T-helper 17 cell (primary cell): ENCODE measurements at places on chromosomes 3 and 15.

GRCh38 chr3:4409971-4410573 is 57.0 kb downstream of the SUMF1 start:
- H3K36me3 ChIP-seq, result peaks cover 11% of the 10 kb centered on the region
- DNase-seq, result no peak
- H3K27ac ChIP-seq, result peak overlapping the region; percentile 56
- peaks cover 25% of the 10 kb centered on the region for H3K4me1 ChIP-seq
- peak overlapping the region; percentile 50 for H3K4me3 ChIP-seq

DNA sequence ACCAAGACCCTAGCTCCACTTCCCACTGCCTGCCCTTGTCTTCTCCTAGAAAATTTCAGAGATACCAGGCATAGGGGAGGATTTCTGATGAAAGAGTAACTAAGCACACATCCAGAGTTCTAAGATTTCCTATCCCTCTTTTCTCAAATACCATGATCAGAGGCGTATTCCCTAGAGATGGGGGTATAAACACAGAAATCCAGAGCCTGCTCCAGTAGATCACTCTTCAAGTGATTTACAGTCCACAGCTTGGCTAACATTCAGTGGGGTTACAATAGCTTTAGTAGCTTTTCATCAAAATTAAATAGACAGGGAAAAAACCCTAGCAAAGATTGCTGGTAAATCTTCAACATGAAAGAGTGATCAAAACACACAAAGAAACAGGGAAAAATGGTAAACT is 800.7 kb upstream of the GRM7 start:
- H3K27me3 ChIP-seq, result no peaks in the 10 kb centered on the region
- DNase-seq, result no peak
- H3K4me1 ChIP-seq, result no peaks in the 10 kb centered on the region
- H3K4me3 ChIP-seq, result no peak overlapping the region
- no peaks in the 10 kb centered on the region for H3K36me3 ChIP-seq

GRCh38 chr3:120170223-120170622 is 76.0 kb upstream of the GSK3B start:
- no peak overlapping the region for H3K27ac ChIP-seq
- peaks cover 5% of the 10 kb centered on the region for H3K27me3 ChIP-seq

- DNase-seq, result no peak
- peaks cover 2% of the 10 kb centered on the region for H3K4me1 ChIP-seq
- no peak overlapping the region for H3K4me3 ChIP-seq
- no peak overlapping the region for H3K27ac ChIP-seq
Measured at GRCh38 chr3:115251509-115251908, 104.4 kb upstream of the ZBTB20 start.

GRCh38 chr3:161559177-161559998 is 62.8 kb downstream of the OTOL1 start:
- no peaks in the 10 kb centered on the region for H3K36me3 ChIP-seq
- H3K4me1 ChIP-seq, result no peaks in the 10 kb centered on the region
- no peak overlapping the region for H3K27ac ChIP-seq
- no peak overlapping the region for H3K4me3 ChIP-seq

GRCh38 chr3:142705198-142705597 is 18.6 kb upstream of the TRPC1 start:
- no peaks in the 10 kb centered on the region for H3K36me3 ChIP-seq
- H3K27ac ChIP-seq, result no peak overlapping the region
- peaks cover 8% of the 10 kb centered on the region for H3K4me1 ChIP-seq
- H3K4me3 ChIP-seq, result no peak overlapping the region

- DNase-seq, result no peak
- H3K27me3 ChIP-seq, result no peaks in the 10 kb centered on the region
- peaks cover 7% of the 10 kb centered on the region for H3K36me3 ChIP-seq
- no peak overlapping the region for H3K4me3 ChIP-seq
Measured at GRCh38 chr3:152400887-152401286, 132.2 kb downstream of the MBNL1 start.

- peak overlapping the region; percentile 90 for H3K27ac ChIP-seq
- H3K27me3 ChIP-seq, result no peaks in the 10 kb centered on the region
- no peak for DNase-seq
- H3K36me3 ChIP-seq, result peaks cover 12% of the 10 kb centered on the region
- no peak overlapping the region for H3K4me3 ChIP-seq
- peaks cover 37% of the 10 kb centered on the region for H3K4me1 ChIP-seq
Measured at GRCh38 chr15:78004919-78005634, 72.4 kb downstream of the TBC1D2B start.

DNA sequence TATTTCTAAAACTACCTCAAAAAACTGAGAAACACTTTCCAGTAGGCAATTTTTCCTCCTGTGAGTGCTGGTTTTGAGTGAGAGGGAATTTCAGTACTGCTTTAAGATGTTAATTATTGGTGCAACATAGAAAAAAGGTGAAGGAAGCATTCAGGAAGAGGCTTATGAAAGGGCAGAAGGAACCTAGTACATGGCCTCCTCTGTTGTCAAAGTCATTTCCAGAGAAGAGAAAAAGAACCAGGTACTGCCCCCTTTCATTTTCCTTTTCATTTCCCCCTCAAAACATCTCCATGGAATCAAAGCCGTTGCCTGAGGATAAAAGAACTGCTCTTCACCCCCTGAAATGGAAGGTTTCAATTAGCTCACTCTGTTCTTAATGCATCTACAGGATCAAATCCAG is 19.8 kb downstream of the RARRES1 start:
- H3K27me3 ChIP-seq, result no peaks in the 10 kb centered on the region
- no peak overlapping the region for H3K27ac ChIP-seq
- H3K36me3 ChIP-seq, result peaks cover 4% of the 10 kb centered on the region
- no peak overlapping the region for H3K4me3 ChIP-seq

DNA sequence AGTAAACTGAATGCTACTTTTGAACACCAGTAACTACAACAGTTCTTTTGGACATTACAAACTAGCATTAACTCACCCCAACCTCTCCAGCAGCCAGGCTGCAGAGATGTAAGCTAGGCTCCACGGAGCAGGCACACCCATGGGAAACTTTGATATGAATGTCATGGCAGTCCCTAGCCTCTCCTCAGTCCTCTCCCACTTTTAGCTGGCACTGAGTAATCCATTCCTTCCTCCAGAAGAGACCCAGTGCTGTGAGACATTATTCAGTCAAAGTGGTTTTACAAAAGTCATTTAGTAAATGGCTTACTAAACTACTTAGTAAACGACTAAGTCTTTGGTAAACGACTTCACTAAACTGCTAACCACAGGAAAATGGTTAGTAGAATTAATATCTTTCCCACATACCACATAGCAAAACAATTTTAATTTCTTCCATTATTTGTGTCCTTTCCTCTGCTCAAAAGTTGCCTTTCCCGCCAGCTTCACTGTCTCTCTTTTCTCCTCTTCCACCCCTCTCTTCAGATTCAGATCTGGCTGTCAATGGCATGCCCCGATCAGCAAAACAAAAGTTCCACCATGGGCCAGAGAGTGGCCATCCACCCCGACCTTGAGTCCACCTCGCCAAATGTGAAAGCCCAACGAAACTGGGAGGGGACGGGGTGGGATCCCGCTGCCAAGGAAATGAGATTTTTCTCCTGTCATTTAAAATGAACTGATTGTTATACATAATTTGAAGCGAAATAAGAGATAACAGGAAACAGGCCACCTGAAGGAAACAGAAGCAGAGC is 67.5 kb upstream of the TJP1 start:
- peaks cover 30% of the 10 kb centered on the region for H3K27me3 ChIP-seq
- H3K27ac ChIP-seq, result no peak overlapping the region
- DNase-seq, result no peak
- H3K4me1 ChIP-seq, result no peaks in the 10 kb centered on the region
- H3K36me3 ChIP-seq, result no peaks in the 10 kb centered on the region

- H3K4me3 ChIP-seq, result no peak within 1 kb of the TSS
- DNase-seq, result no peak
- peaks cover 4% of the 10 kb centered on the region for H3K27me3 ChIP-seq
- H3K4me1 ChIP-seq, result peaks cover 5% of the 10 kb centered on the region
- no peak within 1 kb of the TSS for H3K27ac ChIP-seq
- H3K36me3 ChIP-seq, result no peaks in the 10 kb centered on the region
Measured at GRCh38 chr3:48222616-48223513, at the start of gene CAMP. Gene CAMP, plus strand, starts transcription at chr3:48223495. Its CDS starts 17 bp downstream, at chr3:48223512.

- no peak overlapping the region for H3K4me3 ChIP-seq
- no peak for DNase-seq
- H3K4me1 ChIP-seq, result peaks cover 77% of the 10 kb centered on the region
- no peaks in the 10 kb centered on the region for H3K36me3 ChIP-seq
- no peaks in the 10 kb centered on the region for H3K27me3 ChIP-seq
Measured at GRCh38 chr15:91947683-91948608, 94.4 kb downstream of the SLCO3A1 start.

GRCh38 chr3:42486814-42487565 is 15.5 kb upstream of the VIPR1 start:
- H3K27me3 ChIP-seq, result no peaks in the 10 kb centered on the region
- no peak overlapping the region for H3K4me3 ChIP-seq
- peaks cover 3% of the 10 kb centered on the region for H3K36me3 ChIP-seq
- DNase-seq, result no peak
- H3K27ac ChIP-seq, result no peak overlapping the region

- peaks cover 7% of the 10 kb centered on the region for H3K27me3 ChIP-seq
- H3K4me3 ChIP-seq, result peak overlapping the region; percentile 84
- DNase-seq, result peak; percentile 76
- H3K27ac ChIP-seq, result no peak overlapping the region
- peaks cover 15% of the 10 kb centered on the region for H3K4me1 ChIP-seq
Measured at GRCh38 chr3:10010878-10011465, 15.3 kb upstream of the FANCD2 start.

DNA sequence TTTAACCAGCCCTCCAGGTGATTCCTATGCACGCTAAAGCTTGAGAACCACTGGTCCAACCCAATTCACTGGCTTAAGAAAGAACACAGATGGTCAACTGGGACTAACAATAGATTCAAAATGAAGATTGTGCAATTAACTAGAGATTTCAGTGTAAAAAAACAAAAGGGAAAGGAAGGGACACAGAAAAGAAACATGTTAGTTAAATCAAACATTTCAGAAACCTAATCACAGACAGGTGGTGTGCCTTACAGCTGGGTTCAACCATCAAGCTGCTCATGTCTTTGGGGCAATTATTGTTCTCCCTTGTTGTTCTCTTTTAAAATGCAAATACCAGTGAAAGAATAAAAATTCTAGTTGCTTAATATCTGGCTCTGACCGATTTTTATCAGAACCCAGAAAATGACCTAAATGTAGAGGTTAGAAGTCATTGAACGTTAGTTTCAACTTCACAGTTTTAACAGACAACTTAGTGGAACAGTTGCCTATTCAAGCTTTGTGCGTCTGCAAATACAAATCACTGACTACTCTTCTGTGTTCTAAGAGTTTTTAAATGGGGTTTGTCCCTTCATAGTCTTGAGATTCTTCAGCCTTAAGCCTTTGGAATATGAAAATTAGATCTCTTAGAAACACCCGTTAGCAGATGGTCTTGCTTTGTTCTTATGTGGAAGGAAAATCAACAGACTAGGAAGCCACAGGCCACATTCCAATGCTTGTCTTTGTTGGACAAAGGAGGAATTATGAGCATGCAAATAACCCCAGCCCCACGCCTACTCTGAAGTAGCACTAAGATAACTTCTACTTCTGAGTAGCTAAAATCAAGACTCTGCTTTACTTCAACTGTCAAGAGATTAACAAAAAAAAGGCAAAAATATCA is 223.4 kb downstream of the ATP8B4 start:
- peaks cover 14% of the 10 kb centered on the region for H3K27me3 ChIP-seq
- DNase-seq, result no peak
- H3K4me3 ChIP-seq, result no peak overlapping the region
- H3K27ac ChIP-seq, result no peak overlapping the region

GRCh38 chr3:172249039-172249438 is 199.2 kb downstream of the GHSR start:
- no peak overlapping the region for H3K27ac ChIP-seq
- H3K27me3 ChIP-seq, result no peaks in the 10 kb centered on the region
- no peak for DNase-seq
- peaks cover 7% of the 10 kb centered on the region for H3K36me3 ChIP-seq
- H3K4me3 ChIP-seq, result no peak overlapping the region
